ENCODE measurements at places on chromosomes 5 and 9.

- DNase-seq: no peak
Measured at GRCh38 chr5:14025569-14026286, 81.2 kb upstream of the DNAH5 start.

- no peak for DNase-seq
Measured at GRCh38 chr5:181059297-181060230, 19.5 kb downstream of the BTNL9 start.

GRCh38 chr5:104914536-104915070, 1352.0 kb upstream of the NUDT12 start:
- no peak for DNase-seq

DNA sequence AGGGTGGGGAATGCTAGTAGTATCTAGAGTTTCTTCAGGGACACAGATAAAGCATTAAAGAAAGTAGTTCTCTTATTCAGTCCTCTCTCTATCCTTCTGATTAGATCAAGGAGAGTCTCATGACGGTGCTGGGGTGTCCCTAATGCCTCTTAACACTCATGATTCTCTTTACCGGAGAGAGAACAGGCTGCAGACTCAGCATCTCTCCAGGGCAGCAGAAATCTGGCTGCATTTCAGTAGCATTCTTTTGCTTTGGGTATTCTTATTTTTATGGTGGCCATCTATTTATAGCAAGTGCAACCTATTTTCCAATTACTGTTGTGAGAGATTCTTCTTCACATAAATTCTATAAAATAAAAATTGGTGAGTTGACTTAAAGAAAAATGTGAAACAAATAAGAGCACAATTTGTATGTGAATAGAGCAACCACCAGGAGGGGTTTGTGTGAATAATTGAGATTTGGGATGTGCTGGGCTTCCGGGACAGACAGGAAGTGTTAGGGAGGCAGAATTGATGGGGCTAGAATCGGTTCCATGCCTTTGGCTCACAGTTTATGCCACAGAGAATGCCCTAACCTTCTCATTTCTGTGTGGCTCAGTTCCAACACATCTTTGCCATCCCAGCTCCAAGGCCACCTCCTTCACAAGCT, 23.8 kb upstream of the BOD1 start:
- DNase-seq: no peak

DNA sequence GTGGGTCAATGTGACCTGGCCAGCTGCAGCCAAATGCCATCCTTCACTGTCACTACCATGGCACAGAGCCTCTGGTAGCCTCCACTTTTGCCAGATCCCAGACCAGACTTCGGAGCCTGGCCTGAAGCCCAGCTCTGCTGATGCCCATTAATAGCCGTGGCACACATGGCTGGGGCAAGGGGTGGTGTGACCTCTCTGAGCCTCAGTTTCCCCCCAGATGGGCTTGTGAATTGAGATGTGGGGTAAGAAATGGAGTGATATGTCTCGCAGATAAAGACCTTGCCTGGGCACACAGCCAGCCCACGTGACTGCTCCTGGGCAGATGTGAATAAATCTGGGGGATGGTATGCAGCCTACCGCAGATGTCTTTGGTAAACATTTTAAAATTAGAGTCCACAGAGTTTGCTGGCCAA, 13.9 kb downstream of the SUSD3 start:
- no peak for DNase-seq

- peak; percentile 81 for DNase-seq
Measured at GRCh38 chr5:80608731-80609130, 38.7 kb upstream of the ANKRD34B start.

DNA sequence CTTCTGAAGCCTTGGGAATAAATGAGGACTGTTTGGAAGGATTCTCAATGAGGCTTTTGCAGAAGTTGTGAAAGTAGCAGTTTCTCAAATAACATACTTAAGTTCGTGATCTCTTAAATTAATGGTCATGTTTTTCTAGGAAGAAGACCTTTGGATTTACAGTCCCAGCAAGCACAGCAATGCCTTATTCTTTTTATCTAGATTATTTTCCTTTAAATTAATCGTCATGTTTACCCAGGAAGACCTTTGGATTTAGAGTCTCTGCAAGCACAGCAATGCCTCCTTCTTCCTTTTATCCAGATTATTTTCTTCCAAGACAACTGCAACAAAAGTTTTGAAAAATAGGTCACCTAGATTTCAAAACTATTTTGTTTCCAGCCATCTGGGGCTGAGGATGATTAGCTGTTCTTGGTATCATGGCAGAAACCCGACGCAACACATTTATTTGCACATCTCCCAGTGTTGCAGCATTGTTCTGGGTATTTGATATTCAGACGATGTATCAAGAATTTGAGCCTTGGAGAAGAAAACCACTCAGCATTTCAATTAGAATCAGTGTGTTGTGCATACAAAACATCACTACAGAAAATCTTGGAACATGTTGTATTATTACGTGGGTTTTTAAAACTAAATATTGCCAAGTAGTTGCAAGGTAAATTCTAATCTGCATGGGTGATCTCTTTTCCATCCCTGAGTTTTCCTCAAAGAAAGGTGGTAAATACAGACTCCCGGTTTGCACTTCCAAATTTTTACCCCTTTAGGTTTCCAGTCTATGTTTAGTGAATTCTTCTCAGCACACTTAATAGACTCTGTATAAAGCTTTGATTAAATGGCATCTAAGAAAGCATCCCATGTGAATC, 50.9 kb downstream of the JAKMIP2 start:
- no peak for DNase-seq

GRCh38 chr9:131020388-131020787, 11.4 kb downstream of the LAMC3 start:
- no peak for DNase-seq

DNA sequence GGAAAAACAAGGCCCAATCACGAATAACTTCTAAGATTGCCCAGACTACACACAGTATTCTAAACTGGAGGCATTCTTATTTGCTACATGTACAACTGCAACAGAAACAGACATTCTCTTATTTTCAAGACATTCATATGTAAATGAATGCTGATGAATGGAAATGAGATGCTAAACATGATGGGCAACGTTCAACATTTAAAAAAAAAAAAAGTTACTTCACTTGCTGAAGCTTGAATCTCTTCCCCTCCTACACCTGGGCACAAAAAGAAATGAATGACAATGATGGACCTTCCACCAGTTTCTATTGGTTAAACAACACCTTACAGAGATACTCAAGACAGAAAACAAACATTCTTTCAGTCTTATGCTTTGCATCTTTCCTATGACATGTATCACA, 160.5 kb downstream of the BNC2 start:
- no peak for DNase-seq

GRCh38 chr9:15277400-15278090, 29.5 kb downstream of the TTC39B start:
- DNase-seq: peak; percentile 22

DNA sequence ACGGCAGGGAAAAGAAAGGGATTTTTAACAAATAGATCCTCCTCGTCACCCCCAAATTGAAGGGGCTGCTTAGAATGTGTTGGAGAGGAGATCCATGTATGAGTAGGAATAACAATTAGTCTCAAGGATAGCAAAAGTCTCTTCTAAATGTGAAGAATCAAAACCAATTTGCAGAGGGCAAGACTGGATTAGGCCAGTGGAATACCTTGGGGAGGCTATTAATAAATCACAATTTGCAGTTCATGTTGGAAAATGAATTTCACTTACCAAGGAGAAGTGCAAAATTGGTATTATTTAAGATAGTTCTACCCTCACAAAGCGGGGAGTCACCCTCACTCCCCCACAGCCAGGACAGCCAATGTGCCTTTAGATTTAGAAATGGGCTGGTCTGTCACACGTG, 299.8 kb upstream of the SLC30A5 start:
- DNase-seq: no peak

GRCh38 chr9:109186857-109187520, 19.9 kb upstream of the FRRS1L start:
- DNase-seq: no peak

DNA sequence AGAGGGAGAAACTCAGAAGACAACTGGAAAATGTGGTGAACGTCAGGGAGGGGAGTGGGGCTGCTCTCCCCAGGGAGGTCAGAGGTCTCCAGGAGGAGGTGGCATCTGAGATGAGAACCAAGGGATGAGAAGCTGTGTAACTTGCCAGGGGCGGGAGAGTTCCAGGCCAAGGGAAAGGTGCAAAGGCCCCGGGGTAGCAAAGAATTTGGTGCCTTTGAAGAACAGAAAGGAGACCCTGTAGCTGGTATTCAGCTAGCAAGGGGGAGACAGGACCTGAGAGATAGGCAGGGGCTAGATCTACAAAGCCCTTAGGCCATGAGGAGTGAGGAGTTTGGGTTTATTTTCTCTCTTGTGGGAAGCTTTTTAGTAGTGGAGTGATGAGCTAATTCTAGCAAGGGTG, 3.3 kb downstream of the DNM1 start:
- no peak for DNase-seq

- DNase-seq: no peak
Measured at GRCh38 chr5:63111891-63112290, 533.3 kb downstream of the LRRC70 start.

- no peak for DNase-seq
Measured at GRCh38 chr9:72474676-72475075, 46.7 kb upstream of the TMC1 start.

DNA sequence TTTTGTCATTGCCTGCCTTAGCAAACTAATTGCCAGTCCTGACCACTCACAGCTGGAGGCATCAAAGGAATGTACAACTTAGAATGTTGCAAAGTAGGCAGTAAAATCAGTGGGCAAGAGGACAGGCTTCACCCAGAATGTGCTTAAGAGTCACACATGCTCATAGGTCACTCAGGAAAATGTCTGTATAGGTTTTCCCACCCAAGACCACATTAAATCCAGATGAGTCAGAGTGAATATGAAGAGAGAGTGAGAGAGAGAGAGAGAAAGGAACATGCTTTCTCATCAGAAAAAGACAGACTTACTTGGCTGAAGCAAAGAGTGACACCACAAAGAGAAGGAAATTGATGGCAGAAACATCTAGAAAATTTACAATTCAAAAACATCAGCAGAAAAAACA, 37.9 kb downstream of the PLEKHG4B start:
- DNase-seq: no peak

DNA sequence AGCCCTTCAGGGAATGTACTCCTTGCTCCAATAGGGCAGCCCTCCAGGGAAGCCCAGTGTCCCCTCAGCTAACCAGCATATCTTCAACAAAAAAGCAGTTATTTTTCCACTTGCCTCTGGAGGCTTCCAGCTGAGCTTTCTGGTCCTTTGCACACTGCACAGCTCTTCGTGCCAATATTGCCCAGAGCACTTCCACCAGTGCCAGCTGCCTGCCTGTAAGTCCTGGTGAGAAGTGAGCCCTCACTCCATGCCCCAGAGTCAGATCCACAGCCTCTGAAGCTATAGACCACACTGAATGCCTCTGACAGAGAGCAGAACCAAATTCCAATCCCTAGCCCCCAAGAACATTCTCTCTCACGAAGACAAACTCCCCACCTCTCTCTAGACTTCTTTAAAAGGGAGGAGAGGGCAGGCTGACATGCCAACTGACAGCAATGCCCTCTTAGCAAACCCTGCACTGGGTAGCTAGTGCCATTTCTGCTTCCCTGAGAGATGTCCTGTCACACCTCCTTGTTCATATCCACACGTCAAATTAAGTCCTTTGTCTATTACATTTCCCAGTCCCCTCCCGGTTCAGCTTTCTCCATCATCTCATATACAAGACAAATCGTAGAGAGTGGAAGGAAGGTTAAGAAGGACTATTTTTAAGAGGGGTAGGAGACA, 12.7 kb upstream of the HEXB start:
- no peak for DNase-seq

DNA sequence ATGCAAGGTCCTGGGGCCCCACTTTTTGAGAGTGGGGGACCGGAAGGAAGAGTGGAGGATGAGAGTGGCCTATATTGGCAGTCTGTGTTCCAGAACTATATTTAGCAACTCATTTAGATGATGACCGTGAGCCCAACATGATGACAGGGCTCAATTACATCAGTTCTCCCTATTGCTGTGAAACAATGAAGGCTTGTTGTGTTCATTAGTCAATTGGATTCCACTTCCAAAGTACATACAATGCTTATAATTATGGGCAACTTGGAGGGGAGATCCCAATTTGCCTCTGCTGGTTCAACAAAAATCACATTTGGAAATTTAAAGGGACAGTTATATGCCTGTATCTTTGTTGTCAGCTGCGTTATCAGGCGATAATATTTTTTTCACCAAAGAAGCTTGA, 91.1 kb downstream of the TARS1 start:
- DNase-seq: no peak

DNA sequence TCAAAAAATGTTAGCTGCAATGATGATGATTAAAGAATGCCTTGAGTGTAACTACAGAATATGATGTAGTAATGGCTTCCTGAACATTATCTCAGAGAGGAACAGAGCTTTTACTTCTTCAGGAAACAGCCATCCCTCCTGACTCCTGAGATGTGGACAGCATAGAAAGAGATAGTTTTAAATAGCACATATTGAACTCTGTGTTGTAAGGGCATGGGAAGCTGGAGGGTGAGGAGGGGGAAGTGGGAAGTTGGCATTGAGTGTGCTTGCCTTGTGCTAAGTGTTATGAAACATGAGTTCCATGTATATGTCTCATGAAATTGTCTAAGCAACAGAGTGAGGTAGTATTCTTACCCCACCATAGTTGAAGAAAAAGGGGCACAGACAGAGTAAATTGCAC, 161.5 kb upstream of the SLC28A3 start:
- DNase-seq: peak; percentile 20

DNA sequence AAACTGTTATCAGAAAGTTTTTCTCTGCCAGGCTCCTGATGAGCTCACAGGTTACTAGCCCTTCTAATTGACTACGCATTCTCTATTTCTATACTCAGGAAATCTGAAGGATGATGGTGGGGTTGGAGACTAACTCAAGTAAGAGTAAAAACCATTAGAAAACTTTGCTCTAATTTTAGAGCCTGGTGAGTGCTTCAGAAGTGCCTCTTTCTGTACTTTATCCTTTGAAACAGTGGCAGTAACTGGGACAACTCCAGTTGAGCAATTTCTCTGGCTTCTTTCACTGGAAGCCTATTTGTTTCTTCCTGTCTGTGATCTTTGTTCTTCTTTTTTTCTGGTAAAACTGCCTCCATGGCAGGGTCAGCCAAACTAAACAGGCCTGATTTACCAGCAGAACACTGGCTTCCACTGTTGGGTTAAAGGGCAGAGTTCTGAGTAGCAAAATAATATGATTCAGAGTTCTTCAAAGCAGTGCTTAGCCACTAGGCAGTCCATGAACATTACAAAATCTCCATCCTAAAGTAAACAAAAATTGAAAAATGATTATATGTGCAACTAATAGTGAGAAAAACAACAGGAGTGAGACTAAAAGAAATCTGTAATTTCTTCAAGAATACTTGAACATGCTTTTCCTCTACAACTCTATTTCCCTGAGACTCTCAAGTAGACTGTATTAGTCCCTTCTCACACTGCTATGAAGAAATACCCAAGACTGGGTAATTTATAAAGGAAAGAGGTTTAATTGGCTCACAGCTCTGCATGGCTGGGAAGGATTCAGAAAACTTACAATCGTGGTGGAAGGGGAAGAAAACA, 79.8 kb downstream of the MROH2B start:
- no peak for DNase-seq

- peak; percentile 72 for DNase-seq
Measured at GRCh38 chr5:139164020-139164419, 34.1 kb downstream of the SIL1 start.

DNA sequence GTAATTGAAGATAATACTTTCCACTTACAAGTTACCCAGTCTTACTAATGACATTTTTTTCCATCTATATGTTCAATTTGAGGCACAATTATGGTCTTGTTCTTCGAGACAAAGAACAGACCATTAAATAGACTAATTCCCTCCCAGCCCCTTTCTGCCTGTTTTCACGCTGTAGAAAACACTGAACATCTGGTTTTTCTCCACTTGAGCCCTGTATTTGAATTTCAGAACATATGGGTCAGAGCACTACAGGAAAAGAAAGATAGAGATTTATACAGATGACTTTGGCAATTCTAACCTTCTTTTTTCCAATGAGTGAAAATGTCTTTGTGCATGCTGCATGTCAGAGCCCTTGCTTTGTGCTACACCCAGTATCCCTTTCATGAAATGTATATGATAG, 506.9 kb downstream of the LRRC70 start:
- DNase-seq: no peak

All from inflammatory macrophage (primary cell).